NCI-H146 (cell line): ENCODE measurements at places on chromosomes 5 and 9.

DNA sequence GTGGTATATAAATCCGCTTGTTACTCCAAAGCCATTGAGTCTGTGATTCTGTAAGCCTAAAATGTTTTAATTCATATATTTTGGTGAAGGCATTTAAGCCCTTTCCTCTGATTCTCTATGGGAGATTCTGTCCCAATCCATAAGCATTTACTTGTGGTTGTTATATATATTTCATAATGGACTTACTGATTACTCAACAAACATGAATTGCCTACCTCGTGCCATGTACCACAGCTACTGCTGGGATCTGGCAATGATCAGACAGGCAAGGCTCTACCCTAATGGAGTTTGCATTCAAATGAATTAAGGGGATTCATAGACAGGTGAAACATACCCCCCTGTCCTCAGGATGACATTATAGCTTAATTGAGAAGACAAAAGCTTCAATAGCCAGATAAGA lies 54.5 kb downstream of the C9orf152 start:
- no peak for DNase-seq

- DNase-seq, result no peak
Measured at GRCh38 chr9:126623314-126623666, 9.6 kb downstream of the LMX1B start.

- DNase-seq, result no peak
Measured at GRCh38 chr5:29247346-29248028, 1946.0 kb upstream of the CDH6 start.

- DNase-seq, result no peak
Measured at GRCh38 chr9:124783830-124784229, 6.9 kb downstream of the OLFML2A start.

GRCh38 chr9:83623679-83624076 lies 735 bp downstream of the IDNK start:
- no peak for DNase-seq

DNA sequence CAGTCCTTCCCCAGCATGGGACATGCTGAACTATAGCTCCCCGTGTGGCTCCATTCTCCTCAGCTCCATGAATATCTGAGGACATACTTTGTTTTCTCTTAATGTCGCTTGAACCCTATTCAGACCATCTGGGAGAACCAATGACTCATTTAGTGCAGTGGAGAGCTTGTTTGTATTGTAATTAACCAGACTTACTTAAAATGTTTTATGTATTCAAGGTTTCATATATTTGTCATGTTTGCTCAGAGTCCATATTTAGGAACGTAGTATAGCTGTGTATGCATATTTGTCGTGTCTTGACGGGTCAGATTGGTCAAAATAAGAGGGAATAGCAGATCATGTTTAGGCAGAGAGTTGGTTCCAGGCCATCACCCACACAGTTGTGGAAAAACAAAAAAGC lies 150.1 kb upstream of the NTRK2 start:
- DNase-seq, result no peak

- peak; percentile 89 for DNase-seq
Measured at GRCh38 chr5:112419986-112420864, 1.1 kb upstream of the EPB41L4A start.

DNA sequence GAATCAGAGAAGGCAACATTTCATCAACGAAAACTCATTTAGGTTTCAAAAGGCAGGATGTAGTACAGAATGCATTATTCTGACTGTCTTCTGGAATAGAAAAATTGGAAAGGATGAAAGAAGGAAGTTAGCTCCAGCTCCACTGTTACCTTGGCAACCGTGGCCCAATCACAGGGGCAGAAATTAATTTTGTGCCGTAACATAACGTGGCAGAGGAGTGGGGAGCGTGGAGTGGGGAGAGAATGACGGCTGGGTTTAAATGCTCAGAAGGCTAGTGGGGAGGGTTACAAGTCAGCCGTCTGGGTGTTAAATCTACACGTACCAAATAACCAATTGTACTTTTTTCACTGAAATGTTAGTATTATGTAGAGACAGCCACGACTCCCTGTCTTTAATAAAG lies 32.3 kb upstream of the EQTN start:
- DNase-seq, result no peak

GRCh38 chr5:177387405-177387804 lies 3.2 kb downstream of the SLC34A1 start:
- DNase-seq, result no peak

DNA sequence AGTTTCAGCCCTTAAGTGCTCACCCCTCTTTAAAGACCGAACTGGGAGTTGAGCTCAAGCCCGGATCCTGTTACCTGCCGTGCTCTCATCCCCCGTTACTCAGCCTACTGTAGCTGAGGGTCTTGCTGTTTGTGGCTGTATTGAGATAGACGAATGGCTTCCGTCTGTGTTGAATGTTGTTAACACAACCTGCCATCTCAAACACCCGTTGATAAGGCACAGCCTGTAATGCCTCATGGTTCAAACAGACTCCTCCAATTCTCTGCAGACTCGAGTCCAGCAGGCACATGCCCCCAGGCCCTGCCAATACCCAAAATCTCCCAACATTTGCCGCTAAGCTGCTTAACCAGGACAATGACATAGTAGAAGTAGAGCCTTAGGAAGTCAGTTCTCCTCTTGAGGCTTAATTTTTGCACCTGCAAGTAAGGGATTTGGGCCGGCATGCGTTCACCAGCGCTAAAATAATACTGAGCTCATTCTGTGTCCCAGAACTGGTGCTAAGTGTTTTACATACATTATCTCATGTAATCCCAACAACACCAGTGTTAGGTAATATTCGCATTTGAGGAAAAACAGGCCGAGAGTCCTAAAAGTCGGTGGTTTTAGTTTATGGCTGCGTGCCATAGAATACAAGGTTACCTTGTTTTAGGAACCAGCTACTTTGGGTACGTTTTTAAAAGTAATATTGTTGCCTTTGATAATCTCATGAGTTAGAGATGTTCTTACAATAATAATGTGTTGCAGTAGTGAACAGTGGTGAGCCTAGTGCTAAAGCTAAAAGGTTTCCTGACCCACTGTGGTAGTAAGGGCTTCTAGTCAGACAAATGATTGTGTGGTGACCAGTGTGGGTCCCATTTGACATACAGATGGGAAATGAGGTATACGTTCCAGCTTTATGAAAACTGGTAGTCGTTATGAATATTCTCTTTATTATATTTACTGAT lies 1.5 kb upstream of the RFX3 start:
- peak; percentile 86 for DNase-seq

DNA sequence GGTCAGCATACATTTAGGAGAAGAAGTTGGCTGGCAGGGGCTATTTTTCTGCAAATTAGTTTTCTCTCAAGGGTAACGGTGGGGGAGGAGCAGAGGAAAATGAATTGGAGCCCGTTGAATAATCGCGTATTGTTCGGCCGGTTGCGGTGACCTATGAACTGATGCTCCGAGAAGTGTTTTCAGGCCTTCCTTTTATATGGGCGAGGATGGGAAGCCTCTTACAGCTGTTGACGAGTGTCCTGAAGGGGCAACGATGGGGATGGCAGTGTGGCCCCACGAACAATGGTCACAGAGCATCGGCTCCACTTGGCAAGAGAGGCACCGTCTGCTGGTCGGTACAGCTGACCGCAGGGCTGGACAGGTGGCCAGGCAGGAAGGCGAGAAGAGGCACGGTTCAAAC lies 400.7 kb downstream of the ZSWIM6 start:
- DNase-seq, result no peak

GRCh38 chr5:55364537-55365055 lies 56.8 kb downstream of the MTREX start:
- no peak for DNase-seq

DNA sequence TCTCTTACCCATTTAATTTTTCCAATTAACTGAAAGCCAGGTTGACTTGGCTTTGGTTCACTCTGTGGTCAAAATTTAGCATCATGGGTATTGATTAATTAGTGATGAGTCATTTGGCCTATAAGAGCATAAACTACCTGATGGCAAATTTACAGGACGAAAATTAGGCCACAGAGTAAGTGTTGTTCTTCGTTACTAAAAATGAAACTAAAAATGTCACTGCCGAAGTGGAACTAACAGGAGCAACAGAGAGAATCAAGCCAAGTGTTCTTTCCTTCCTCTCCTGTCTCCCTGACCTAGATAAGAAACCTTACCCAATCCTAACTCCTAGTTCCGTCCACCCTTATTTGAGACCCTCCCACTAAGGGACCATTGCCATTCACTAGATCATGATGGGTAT lies 176.9 kb downstream of the RAB3C start:
- DNase-seq, result no peak

DNA sequence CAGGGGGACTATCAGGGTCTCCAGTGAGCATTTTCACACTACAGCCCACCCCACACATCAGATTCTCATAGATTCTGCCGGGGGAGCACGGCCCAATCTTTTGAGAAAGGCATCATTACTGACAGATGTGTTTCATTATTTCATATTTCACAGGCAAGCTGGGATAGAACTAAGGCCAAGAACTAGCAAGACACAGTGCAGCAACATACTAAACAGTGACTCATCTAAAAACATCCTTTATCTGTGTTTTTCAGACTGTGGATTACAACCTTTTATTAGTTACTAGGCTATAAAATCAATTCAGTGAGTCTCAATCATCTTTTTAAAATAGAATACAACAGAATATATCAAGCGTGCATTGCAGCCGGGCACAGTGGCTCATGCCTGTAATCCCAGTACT lies 59.8 kb downstream of the CPLANE1 start:
- DNase-seq, result no peak

DNA sequence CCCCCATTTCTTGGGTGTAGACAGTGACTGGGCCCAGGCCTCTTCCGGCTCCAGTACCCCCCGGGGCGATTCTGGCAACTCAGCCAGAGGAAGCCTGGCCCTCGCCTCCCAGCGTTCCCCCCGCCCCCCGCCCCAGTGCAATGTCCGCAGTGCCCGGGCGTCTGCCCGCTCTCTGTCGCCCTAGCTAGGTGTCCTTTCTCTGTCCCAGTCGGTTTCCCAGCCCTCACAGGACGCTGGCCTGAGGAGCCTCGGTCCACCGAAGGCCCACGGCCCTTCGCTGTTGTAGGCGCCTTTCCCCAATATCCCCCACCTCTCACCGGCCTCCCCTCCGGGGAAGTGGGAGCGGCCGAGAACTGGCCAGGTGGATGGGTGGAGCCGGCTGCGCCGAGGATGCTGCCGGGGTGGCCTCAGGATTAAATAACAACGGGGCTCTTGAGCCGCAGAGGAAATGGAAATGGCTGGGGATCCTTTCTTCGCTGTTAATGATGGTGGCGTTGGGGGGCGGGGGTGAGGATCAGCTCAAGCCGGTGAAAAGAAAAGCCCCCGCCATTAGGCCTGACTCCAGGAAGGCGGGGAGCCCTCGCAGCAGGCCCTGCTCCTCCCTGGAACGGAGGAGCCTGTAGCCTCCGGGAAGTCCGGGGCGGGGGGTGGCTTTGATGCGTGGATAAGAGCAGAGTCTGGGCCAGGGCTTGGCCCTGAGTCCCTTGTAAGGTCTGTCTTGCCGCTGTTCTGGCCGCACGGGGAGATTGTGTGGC lies 1.1 kb upstream of the SPRY4 start:
- DNase-seq, result peak; percentile 83

GRCh38 chr5:57157131-57157530 lies 16.7 kb upstream of the GPBP1 start:
- DNase-seq, result no peak

- DNase-seq, result peak; percentile 59
Measured at GRCh38 chr5:103894882-103895281, 332.3 kb upstream of the NUDT12 start.

DNA sequence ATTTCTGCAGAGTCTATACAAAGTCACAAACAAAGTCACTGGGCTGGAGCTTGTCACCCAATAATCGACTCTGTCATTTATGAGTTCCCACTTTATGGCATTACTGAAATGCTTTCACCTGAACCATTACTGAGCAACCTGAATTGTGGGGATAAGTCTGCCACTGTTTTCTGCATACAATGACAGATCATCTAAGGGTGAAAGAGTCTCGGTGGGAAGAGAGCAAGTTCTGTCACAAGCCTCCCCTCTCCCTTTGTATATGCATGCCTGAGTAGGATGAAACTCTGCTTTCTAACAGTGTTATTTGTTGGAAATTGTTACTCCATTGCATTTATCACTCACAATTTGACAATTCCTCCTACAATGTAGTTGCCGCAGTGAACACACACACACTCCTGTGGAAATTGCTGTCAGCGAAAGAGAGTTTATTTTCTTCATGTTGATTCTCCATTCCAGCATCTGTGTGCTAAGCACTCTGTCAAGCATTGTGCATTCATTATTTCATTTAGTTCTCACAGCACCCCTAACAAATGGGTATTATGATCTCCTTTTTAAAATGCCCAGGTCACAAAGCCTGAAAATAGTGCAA lies 1732.4 kb upstream of the CDH6 start:
- no peak for DNase-seq

DNA sequence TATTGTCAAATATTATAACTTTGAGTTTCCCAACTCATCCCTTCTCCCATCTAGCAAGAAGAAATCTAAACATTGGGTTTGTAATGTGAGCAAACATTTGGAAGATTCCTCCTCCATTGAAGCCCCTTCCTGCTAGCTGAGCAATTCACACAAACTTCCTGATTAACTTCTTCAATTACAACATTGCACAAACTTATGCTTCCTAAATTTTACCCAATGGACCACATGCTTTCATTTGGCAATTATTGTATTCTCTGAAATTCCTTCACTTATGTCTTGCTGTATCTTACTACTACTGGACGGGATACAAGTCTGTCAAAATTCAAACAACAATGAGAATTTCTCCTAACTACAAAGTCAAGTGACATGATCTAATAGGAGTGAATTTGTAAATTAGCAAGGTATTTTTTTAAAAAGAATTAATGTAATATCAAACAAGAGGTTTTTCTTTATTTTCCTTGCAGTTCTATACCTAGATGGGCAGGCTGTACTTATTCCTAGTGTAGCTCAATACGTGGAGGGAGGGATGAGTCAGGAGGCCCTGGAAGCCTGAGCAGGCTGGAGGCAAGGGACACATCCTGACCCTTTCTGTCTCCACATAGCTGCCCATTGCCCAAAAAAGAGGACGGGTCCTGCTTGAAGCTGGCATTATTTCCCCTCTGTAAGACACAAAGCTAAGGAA lies 11.8 kb upstream of the IFNW1 start:
- DNase-seq, result no peak

DNA sequence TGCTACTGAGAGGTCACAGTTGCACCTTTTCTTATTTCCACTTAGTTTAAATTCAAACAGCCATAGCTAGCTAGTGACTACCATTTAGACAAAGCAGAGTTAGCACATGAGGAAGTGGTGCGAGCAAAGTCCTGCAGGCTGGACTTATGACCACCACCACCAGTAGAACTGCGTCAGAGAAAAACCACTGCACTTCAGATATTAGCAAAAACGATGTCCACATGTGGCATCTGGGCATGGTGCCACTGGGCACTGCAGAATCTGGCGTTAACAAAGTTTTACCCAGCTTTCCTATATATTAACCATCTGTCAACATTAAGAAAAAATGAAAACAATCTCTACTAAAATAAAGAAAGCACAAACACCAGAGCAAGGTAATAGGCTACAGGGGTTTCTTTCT lies 80.1 kb downstream of the SPTLC1 start:
- no peak for DNase-seq
